Camera-type eye (tissue), 1 donor: ENCODE measurements at places on chromosomes 4 and X. TPM values are rescaled to one million over a fixed set of nuclear protein-coding genes. Genes with fewer than 3 reads are reported as not detected.

The ELMOD2 gene
- total RNA-seq, result 94.8 TPM

The USP51 gene
- total RNA-seq, result 9.1 TPM

The ADAMTS3 gene
- 11.3 TPM for total RNA-seq

The CD38 gene
- 2.5 TPM for total RNA-seq

The LYAR gene
- 9.5 TPM for total RNA-seq

The IL13RA2 gene
- total RNA-seq, result 1.6 TPM

The ERAS gene
- not detected for total RNA-seq

The VCX2 gene
- total RNA-seq, result not detected

The SPON2 gene
- 69.1 TPM for total RNA-seq

The PCDH7 gene
- total RNA-seq, result 84.9 TPM

The PDLIM3 gene
- total RNA-seq, result 128 TPM

The ERVMER34-1 gene
- 0.60 TPM for total RNA-seq

The NAAA gene
- total RNA-seq, result 44.2 TPM

The NOX1 gene
- 0.33 TPM for total RNA-seq

The WAS gene
- 3.5 TPM for total RNA-seq

The CYBB gene
- 12.6 TPM for total RNA-seq

The STATH gene
- total RNA-seq, result not detected

The BTK gene
- total RNA-seq, result 3.1 TPM

The MAGEA1 gene
- total RNA-seq, result not detected

The SORCS2 gene
- 59.2 TPM for total RNA-seq
